Hindlimb muscle (tissue), 1 donor: ENCODE measurements at places on chromosomes 1 and 21. TPM values are rescaled to one million over a fixed set of nuclear protein-coding genes. Genes with fewer than 3 reads are reported as not detected.

The ZNF593OS gene
- 2.3 TPM for polyA plus RNA-seq

The SMCP gene
- not detected for polyA plus RNA-seq

The UTS2 gene
- polyA plus RNA-seq: not detected

The CSF1 gene
- 14.4 TPM for polyA plus RNA-seq
